ENCODE measurements at places on chromosomes 4 and X.

DNA sequence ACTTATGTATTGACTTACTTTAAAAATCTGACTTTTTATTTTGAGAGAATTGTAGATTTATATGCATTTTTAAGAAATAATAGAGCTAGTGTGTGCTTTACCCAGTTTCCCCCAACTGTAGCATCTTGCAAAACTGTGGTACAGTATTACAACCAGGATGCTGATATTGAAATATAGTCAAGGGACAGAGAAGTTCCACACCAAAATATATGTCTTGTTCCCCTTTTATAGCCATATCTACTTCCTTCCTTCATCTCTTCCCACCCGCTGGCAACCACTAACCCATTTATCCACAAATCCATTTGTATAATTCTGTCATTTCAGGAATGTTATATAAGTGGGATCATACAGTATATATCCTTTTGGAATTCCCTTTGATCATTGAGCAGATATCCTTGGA is 16.8 kb downstream of the KDM6A start:
- no peak for DNase-seq

GRCh38 chr4:89303177-89303576 is 4.4 kb downstream of the GPRIN3 start:
- no peak for DNase-seq

DNA sequence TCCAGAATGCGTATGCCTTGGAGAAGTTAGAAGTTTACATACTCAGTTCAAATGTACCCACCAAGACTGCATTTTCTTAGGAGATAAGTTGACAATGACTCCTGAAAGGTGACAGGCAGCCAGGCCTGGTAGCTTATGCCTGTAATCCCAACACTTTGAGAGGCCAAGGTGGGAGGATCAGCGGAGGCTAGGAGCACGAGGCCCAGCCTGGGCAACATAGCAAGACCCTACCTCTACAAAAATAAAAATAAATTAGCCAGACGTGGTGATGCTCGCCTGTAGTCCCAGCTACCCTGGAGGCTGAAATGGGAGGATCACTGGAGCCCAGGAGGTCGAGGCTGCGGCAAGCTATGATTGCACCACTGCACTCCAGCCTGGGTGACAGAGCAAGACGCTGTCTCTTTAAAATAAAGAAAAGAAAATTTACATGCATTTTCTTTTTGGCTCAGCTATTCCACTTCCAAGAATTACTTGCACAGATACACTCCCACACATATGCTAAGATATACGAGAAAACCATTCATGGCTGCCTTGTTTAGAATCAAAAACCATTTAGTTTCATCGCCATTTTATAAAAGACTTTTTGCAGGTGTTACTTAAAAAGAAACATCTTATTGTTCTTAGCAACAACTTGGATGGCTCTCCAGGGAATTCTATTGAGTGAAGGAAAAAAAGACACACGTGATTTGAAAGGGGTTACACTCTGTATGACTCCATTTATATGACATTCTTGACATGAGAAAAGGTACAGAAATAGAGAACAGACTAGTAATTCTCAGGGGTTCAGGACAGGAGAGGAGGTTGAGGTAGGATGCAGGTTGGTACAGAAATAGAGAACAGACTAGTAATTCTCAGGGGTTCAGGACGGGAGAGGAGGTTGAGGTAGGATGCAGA is 66.3 kb downstream of the DHRSX start:
- DNase-seq: no peak

- no peak for DNase-seq
Observed at GRCh38 chrX:47706575-47706974, 47.6 kb upstream of the UXT start.

GRCh38 chr4:105014234-105014633 is 132.4 kb upstream of the TET2 start:
- DNase-seq: no peak

- peak; percentile 98 for DNase-seq
Observed at GRCh38 chr4:73452953-73453700, 17.1 kb downstream of the AFP start.

- DNase-seq: peak; percentile 69
Observed at GRCh38 chr4:23337292-23337691, 552.6 kb downstream of the PPARGC1A start.

- no peak for DNase-seq
Observed at GRCh38 chr4:121189326-121190215, 25.4 kb upstream of the TNIP3 start.

DNA sequence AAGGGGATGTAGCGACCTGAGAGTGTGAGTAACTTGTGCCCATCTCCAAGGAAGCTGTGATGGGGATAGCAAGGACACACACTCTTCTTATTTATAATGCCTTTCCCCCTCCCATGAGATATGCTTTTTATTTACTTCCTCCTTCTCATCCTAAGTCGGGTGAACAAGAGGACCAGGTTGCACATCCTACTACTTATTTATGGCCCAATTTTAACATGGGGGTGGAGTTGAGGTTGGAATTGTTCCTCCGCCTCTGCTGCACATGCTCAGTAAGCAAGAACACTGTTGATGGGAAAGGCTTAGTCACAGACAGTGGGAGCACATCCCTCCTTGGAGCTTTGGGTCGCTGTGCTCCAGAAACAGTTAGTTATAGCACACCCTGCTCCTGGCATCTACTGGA is 15.2 kb upstream of the TLR8 start:
- no peak for DNase-seq

- DNase-seq: no peak
Observed at GRCh38 chr4:3878678-3879077, 112.5 kb downstream of the ADRA2C start.

- DNase-seq: peak; percentile 36
Observed at GRCh38 chr4:169209388-169209883, 61.3 kb downstream of the SH3RF1 start.

GRCh38 chr4:38625508-38625907 is 38.5 kb upstream of the KLF3 start:
- no peak for DNase-seq

- peak; percentile 54 for DNase-seq
Observed at GRCh38 chr4:48699475-48699874, 80.6 kb downstream of the FRYL start.

GRCh38 chrX:134745636-134746409 is 87.6 kb upstream of the PLAC1 start:
- DNase-seq: no peak

DNA sequence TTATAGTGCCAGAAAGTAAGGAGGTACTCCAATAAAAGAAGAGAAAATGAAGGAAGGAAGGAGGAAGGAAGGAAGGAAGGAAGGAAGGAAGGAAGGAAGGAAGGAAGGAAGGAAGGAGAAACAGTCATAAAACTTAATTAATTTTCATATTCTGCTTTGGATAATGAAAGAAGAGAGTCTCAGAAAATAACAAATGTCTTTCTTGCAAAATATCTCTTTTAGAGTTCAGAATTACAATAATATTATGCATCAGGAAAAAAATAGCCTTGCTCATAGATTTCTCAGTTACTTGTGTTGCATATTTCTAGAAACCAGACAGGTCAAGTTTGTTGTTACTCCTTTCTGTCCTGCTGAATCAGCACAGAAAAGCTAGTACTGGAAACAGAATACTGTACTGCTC is 130.1 kb upstream of the DKK2 start:
- DNase-seq: no peak

DNA sequence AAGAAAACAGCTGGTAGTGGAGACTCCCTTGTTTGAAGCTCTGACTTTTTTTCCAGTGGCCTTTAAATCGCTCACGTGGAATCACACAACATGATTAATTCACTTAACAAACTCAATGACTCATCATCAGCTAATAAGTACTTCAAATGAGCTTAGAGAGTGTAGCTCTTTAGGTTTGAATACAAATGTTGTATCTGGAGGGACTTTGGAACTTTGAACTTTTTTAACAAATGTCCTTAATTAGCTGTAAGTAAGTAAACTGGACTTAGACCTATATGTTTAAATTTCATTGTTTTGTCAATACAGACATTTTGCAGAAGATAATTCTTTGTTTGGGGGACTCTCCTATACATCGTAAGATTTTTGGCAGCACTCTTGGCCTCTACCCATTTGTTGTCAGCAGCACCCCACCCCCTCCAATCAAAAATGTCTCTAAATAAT is 581.1 kb downstream of the SPRY1 start:
- no peak for DNase-seq

DNA sequence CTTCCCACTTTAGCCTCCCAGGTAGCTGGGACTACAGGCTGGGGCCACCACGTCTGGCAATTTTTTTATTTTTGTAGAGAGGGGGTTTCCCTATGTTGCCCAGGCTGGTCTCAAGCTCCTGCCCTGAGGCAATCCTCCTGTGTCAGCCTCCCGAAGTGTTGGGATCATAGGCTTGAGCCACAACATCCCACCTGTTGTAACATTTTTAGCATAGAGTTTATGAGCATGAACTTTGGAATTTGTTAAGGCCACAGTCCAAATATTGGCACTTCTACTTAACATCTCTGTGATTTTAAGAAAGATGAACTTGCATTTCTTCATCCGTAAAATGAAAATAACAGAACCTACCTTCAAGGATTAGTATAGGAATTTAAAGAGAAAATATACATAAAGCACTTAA is 445.6 kb downstream of the IQCM start:
- DNase-seq: no peak

GRCh38 chrX:123271902-123272301 is 87.8 kb downstream of the GRIA3 start:
- DNase-seq: no peak

DNA sequence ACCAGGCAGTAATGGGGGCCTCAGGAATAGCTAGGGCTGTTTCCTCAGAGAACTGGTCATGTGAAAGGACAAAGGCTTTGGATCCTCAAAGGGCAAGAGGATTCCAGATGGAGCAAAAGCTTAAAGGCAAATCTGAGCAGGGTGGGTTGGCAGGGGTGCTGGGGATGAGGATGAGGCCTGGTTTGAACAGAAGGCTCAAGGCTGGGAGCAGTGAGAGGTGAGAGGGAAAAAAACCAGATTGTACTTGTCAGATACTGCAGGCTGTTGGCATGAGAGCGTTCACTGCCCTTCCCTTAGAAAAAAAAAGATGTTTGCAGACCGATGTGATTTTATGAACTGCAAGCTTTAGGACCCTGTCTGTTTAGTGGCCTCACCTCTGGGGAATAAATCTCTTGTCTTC is 75.3 kb upstream of the PLAC1 start:
- DNase-seq: no peak

DNA sequence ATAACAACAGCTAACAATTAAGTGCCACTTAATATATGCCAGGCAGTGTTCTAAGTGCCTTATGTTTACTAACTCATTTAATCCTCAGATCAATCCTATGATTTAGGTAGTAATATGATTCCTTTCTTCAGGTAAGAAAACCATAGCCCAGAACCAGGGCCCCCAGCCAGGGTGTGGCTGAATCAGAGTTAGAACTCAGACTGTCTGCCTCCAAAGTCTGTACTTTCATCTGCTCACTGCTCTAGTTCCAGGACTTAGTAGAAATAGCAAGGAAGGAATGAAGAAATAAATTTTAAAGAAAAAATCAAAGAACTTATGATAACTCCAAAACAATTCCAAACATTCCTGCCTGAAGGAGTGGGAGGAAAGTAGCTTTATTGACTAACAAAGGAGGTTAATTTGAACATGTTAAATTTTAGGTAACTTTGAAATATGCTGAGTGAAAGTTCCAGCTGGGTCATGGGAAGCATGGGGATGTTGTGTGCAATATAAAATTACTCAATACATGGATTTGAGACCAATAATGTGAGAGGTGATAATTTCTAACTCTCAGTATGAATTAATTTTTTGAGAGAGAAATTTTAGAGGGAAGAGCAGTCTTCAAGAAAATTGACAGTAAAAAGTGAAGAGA is 8.8 kb upstream of the ADH1C start:
- DNase-seq: no peak

GRCh38 chrX:41827886-41828285 is 95.5 kb downstream of the CASK start:
- peak; percentile 64 for DNase-seq

DNA sequence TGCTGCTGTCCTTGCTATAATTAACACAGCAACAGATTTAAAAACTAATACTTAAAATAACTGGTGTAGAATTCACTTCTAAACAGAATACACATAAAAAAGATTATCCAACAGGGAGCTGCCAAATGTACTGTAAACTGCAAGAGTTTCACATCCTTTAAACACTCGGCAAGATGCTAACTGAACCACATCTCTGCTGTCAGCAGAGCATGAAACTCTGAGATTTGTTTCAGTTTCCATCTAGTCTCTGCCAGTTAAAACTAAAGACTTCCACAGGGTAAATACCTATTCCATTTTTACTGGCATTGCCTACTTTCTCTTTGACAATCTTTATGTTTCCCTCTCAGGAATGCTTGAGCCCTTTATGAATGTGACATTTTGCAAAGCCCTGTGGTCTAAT is 127.7 kb downstream of the SLC7A11 start:
- DNase-seq: no peak

GRCh38 chr4:132269303-132269990 is 879.6 kb upstream of the PCDH10 start:
- peak; percentile 72 for DNase-seq

DNA sequence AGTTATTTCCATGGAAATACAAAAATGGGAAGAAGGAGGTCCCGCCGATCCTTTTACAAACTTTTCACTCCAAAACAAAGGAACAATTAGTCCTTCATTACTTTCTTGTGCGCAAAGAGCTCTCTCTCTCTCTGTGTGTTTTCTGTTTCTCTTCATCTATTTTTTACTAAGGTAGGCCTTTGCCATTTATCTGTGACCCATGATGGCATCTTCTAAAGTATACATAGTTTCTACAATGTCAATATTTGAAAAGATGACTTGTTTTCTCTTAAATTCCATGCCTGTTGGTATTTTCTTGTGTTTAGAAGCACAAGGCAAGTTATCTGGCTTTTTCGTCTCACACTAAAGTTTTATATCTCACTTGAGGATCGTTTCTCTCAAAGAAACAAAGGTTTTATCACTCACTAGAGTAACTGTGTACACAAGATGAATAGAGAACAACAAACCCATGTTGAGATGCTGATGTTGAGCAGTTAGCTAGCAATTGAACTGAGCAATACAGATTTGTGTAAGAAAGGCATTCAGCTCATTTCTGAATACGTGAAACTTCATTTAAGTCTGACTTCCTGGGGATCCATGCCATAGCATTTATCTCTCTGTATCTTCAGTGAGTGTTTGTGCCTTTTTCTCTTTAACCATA is 250.3 kb downstream of the GBA3 start:
- peak; percentile 31 for DNase-seq

GRCh38 chr4:183098723-183099536 is at the start of gene WWC2:
TSS of gene WWC2 (plus strand) at chr4:183099257. CDS start at chr4:183099492, 235 bp downstream.
- peak; percentile 99 for DNase-seq

- no peak for DNase-seq
Observed at GRCh38 chrX:69145714-69146113, 19.5 kb downstream of the PJA1 start.

DNA sequence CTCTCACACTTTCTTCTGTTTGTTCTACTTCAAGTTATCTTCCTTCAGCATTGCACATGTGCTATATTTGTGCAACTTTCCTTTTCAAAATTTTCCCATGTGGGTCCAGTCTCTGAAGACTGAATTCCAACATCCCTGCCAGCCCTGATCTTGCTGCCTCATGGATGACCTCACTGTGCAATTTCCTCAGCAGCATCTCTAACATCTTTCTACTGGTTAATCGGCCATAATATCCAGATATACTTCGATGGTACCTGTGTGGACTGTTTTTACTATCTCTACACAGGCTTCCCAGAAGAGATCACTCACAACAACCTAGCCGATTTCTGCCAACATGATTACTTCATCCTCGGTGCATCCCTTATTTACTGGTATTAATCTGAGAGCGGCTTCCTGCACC is 41.5 kb downstream of the GPM6A start:
- no peak for DNase-seq

- DNase-seq: no peak
Observed at GRCh38 chr4:154465085-154465484, 26.5 kb downstream of the DCHS2 start.

All from mesendoderm (in vitro differentiated cells).